ENCODE measurements at places on chromosomes 11 and 22.

- no peak for DNase-seq
These were observed 2.3 kb downstream of the QSER1 start for GRCh38 chr11:32894921-32895320.

GRCh38 chr11:59173080-59173963 is 1.4 kb downstream of the DTX4 start:
- no peak for DNase-seq

GRCh38 chr11:62138630-62139425 is 15.0 kb downstream of the INCENP start:
- no peak for DNase-seq

DNA sequence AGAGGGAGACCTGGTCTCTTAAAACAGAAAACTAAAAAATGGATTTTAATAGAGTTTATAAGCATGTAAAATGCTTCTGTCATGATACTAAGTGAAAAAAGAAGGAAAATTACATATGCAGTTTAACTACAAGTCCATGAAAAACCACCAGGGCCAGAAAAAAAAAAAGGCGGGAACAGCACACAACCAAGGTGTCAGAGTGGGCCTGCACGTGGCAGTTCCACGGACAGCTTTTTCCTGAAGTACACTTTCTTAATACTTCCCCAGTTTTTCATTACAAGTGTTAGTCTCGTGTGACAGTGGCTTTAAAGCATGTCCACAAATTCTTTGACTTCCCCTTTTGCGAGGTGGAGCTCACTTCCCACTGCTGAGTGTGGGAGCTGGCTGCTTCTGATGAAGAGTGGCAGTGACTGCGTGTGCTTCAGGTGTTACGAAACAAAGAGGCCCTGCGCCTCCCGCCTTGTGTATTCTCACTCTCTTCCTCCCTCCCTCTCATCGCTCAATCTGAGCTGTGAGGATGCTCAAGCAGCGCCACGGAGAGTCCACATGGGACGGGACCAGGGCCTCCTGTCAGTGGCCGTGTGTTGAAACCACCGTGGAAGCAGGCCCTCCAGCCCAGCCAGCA is 16.4 kb downstream of the PPM1F start:
- no peak for DNase-seq

- DNase-seq: no peak
These were observed 44.5 kb downstream of the WEE1 start for GRCh38 chr11:9617940-9618339.

GRCh38 chr11:8870411-8871170 is 40.4 kb upstream of the AKIP1 start:
- no peak for DNase-seq

DNA sequence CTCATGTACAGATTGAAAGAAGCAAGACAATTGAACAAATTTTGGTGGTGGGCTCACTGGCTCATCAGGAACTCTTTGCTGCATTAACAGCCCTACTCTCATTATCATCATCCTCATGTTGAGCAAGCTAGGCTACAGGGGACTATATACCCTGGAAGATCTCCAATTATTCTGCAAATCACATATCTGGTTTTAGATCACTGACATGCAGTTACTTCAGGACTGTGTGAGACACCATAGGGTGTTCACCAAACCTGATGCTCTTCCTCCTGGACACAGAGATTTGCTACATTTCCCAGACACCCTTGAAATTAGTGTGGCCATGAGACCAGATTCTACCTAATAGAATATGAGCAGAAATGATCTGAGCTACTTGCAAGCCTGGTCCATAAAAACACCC is 23.0 kb upstream of the ME3 start:
- DNase-seq: no peak

- DNase-seq: no peak
These were observed 80.3 kb downstream of the TRIM44 start for GRCh38 chr11:35742707-35743454.

GRCh38 chr11:34679681-34680080 is 58.8 kb downstream of the EHF start:
- no peak for DNase-seq

DNA sequence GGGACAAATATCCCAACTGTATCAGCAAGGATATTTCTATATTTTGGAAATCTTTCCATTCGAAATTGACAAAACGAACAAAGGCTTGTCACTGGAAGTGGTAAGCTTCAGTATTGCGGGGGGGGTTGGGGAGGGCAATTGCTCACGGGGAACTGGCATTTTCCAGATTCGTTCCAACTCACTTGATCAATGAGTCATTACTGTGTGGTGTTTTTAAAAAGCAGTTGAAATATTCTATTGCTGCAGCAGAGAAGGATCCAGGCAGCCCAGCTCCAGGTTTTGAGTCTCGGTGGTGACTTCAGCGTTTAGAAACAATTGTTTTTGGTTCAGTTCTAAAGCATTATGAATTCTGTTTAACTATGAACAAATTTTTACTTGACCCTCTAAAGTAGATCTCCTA is 33.8 kb upstream of the FBLN1 start:
- DNase-seq: no peak

GRCh38 chr11:119832202-119832935 is 103.4 kb upstream of the NECTIN1 start:
- DNase-seq: no peak

GRCh38 chr22:42509548-42509947 is 10.0 kb downstream of the RRP7A start:
- DNase-seq: no peak

- no peak for DNase-seq
These were observed 1000.9 kb downstream of the DLG2 start for GRCh38 chr11:84626256-84626655.

DNA sequence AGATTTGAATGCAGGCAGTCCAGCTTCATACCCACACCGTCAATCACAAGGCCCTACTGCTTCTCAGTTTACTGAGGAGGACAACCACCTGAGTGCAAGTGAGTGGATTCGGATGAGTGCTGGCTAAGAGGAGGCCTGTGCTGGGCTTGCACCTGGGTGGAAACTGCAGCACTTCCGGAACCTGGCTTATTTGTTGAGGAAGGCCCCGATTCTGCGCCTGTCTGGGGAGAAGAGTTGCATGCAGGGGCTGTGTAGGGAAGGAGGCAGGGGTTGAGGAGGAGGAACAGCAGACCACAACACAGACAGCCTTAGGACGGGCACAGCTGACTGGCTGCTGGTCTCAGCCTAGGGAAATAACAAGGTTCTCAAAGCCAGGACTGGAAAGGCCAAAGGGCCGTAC is 20.8 kb downstream of the ABTB2 start:
- no peak for DNase-seq

DNA sequence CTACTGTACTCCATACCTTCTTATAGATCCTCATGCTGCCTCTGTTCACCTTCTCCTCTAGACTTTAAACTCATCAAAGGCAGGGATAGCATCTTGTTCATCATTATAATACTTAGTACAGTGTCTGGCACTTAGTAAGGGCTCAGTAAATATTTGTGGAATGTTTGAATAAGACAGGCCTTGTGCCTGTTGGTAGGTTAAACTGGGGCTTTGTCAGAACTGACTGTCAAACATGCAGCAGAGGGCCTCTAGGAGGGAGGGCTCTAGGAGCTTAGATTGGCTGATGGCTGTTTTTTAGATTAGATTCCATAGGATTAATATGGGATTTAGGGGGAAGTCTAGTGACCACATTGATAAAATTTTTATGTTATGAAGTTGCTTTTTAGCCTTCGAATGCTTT is 70.8 kb downstream of the RNF169 start:
- no peak for DNase-seq

GRCh38 chr11:8794677-8795103 is 112.1 kb downstream of the RPL27A start:
- DNase-seq: no peak

GRCh38 chr11:112206071-112206470 is 20.2 kb upstream of the PTS start:
- DNase-seq: no peak

- DNase-seq: no peak
These were observed 11.4 kb downstream of the KCNJ5 start for GRCh38 chr11:128902515-128903066.

DNA sequence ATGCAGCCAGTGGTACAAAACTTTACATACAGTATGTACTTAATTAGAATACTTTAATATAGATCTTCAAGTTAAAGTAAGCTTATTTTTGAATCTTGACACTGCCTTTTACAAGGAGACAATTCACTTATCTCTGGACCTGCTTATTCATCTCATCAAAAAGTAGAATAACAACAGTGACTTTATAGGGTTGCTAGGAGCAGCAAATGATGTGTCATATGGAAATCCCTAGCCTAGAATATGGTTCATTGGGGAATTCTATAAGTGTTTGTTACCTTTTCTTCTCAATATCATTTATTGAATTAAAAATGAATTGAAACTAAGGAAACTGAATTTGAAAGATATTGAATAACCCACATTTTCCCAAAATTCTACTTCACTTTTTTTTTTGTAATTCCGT is 45.0 kb upstream of the FIBIN start:
- DNase-seq: no peak

Data from Panc1 (cell line).